Adrenal gland (tissue), 19 donors: ENCODE measurements at places on chromosomes 11 and 22.

DNA sequence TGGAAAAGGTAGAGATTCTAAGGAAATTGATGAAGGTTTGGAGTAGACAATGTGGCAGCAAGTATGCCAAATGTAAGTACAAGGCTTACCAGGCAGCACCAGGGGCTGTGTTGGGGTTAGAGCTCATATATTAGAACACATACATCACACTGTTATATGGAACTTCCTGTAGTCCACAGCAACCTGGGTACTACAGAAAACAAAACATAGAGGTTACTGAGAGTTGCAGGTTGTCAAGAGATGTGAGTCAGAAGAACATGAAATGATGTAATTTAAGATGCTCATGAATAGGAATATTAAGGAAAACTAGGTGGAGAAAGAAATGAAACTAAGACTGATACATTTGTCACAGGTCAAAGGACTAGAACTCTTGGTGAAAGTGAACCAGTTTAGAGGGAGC is 22.0 kb downstream of the FAT3 start:
- DNase-seq: no peak

DNA sequence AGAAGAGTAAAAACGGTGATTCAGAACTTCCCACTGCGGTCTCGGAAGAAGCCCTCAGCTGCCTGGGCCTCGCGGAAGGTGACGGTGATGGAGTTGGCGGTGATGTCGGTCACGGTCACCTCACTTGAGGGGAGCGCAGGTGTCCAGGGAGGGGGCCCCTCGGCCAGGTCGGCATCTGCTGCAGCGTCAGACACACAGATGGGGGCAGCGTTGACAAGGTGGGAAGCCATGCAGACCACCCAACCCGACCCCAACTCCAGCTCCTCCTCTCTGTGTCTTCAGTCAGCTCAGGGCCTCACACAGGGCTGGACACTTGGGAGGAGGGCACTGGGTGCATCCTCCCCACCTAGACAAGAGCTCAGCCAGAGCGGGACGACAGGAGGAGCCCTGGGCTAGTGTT is 18.6 kb downstream of the CBX7 start:
- DNase-seq: no peak

- DNase-seq: no peak
These were observed 71.3 kb downstream of the BBOX1 start for GRCh38 chr11:27111896-27112295.

DNA sequence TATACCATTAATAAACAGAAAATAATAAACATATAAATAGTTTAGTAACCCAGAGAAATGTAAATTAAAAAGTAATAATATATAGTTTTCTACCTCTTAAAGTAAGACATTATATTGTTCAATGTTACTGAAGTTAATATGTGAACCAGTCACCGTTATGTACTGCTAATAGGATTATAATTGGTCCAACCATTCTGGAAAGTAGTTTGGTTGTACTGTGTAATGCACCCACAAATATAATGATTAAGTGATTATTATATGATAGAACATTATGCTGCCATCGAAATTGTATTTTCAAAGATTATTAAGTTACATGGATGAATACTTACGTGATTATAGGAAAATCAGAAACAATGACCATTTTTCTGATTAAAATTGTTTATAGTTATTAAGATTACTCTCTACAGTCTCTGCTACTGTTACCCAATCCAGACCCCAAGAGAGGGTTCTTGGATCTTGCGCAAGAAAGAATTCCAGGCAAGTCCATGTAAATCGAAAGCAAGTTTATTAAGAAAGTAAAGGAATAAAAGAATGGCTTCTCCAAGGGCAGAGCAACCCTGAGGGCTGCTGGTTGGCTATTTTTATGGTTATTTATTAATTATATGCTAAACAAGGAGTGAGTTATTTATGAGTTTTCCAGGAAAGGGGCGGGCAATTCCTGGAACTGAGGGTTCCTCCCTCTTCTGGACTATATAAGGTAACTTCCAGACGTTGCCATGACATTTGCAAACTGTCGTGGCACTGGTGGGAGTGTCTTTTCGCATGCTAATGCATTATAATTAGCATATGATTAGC is 50.1 kb downstream of the ACER3 start:
- peak; percentile 28 for DNase-seq

DNA sequence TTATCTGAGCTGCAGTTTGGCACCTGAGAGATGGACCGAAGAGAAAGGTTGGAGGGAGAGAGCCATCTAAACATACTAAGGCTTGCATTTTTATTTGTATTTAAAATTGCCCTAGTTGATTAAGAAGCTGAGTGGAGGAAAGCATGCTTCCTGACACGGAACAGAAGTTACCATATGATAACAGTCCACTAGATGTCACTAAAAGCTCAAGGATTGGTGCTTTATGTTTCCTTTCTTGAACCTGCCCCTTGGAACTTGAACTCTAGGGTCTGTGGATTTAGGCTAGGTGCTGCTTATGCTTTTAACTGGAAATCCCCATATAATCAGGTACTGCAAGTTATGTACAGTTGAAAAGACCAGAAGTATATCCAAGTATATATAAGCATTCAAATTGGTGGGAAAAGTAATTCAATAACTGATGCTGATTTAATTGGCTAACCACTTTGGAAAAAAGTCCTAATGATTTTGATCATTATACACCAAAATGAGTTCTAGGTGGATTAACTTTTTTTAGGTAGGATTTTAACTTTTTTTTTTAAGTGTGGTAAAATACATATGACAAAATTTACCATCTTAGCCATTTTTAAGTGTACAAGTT is 9.5 kb downstream of the RBMXL2 start:
- DNase-seq: no peak
